Fibroblast of skin of abdomen (primary cell): ENCODE measurements at places on chromosomes 13 and 19.

- DNase-seq: peak; percentile 41
These were observed 2.2 kb downstream of the S1PR2 start for GRCh38 chr19:10228920-10229319.

- DNase-seq: peak; percentile 81
These were observed 10.3 kb upstream of the BBC3 start for GRCh38 chr19:47240996-47241918.

- no peak for DNase-seq
These were observed 31.7 kb downstream of the GAS6 start for GRCh38 chr13:113832205-113832604.

- DNase-seq: peak; percentile 12
These were observed 9.7 kb downstream of the PCCA start for GRCh38 chr13:100098445-100099116.

GRCh38 chr19:1311543-1312091, 25.9 kb downstream of the EFNA2 start:
- DNase-seq: no peak

DNA sequence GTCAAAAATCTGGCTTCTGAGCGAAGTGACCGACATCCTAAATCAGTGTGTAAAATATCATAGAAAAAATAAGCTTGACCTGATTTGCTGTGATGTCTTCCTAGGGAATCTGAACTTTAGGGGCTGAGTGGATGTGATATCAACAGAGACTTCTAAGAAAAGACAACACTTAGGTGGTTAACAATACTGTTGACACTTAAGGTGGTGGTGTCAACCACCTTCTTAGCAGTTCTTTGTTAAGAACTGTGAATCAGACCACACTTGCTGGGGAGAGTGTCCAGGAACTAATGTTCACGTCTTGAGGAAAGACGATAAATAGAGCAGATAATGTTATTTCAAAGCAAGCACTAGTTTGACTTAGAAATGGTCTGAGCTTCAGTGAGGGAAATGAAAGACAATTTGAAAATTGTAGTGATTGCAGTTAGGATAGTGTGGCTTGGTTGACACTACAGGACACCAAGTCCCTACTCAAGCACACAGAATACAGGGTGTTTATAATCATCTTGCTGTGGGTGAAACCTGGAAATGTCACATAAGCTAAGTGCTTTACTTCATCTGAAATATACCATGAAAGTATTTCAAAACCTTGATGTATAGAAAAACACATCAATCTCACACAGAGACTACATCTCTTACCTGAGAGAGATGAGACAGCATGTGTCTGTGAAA, 1936.5 kb downstream of the PCDH9 start:
- no peak for DNase-seq

GRCh38 chr13:27374126-27374613, 50.2 kb upstream of the GTF3A start:
- DNase-seq: no peak

GRCh38 chr19:40281381-40282208, 3.5 kb downstream of the AKT2 start:
- no peak for DNase-seq

DNA sequence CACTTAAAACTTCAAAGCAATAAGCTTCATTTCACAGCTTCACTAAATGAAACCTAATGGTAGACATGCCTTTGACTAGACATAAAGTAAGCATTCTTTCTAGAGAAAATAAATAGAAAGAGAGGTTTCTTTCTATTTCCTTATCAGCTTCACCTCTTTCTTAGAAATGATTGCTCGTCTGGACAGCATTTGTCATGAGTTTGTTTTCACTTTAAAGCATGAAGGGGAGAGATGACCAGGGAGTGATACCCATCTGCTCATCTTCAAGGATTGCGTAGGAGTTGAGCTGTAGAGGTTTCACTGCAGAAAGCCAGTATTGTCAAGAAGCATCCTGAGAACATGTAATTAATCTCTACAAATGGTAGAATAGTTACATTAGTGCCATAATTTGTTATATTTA, 61.3 kb downstream of the COL4A2 start:
- DNase-seq: no peak

DNA sequence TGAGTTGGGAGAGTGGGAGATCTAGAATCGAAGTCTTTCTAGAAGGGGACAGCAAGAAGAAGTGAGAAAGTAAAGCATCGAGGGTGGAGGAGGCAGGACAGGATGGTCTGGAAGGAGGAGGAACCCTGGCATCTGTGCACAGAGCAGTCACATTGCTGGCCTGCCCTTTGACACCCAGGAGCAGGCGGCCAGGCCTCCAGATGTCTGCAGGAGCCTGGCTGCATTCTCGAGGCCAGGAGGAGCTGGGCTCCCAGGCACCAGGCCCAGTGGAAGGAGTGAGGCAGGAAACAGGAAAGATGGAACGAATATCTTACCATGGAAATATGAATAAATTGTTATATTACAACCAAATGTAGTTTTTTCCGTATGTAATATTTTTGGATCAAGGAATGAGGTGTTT, 27.7 kb upstream of the ARGLU1 start:
- no peak for DNase-seq
